ENCODE measurements at places on chromosomes 16 and 17. TPM values are rescaled to one million over a fixed set of nuclear protein-coding genes. Genes with fewer than 3 reads are reported as not detected.
A peak's percentile ranks its signal among the peaks of the same experiment; 100 is the strongest.

The GAST gene
- total RNA-seq, result not detected

The CASKIN2 gene
- total RNA-seq, result 0.80 TPM

The RGS11 gene
- not detected for total RNA-seq

The ANKRD40CL gene
- not detected for total RNA-seq

The GNG13 gene
- total RNA-seq, result not detected

The DCTN5 gene
- 86.6 TPM for total RNA-seq

The FBXW10B gene
- not detected for total RNA-seq

The CDRT4 gene
- total RNA-seq, result 0.40 TPM

The CBX8 gene
- total RNA-seq, result 6.7 TPM

The TMEM88 gene
- total RNA-seq, result 0.69 TPM

The SLC5A11 gene
- not detected for total RNA-seq

DNA sequence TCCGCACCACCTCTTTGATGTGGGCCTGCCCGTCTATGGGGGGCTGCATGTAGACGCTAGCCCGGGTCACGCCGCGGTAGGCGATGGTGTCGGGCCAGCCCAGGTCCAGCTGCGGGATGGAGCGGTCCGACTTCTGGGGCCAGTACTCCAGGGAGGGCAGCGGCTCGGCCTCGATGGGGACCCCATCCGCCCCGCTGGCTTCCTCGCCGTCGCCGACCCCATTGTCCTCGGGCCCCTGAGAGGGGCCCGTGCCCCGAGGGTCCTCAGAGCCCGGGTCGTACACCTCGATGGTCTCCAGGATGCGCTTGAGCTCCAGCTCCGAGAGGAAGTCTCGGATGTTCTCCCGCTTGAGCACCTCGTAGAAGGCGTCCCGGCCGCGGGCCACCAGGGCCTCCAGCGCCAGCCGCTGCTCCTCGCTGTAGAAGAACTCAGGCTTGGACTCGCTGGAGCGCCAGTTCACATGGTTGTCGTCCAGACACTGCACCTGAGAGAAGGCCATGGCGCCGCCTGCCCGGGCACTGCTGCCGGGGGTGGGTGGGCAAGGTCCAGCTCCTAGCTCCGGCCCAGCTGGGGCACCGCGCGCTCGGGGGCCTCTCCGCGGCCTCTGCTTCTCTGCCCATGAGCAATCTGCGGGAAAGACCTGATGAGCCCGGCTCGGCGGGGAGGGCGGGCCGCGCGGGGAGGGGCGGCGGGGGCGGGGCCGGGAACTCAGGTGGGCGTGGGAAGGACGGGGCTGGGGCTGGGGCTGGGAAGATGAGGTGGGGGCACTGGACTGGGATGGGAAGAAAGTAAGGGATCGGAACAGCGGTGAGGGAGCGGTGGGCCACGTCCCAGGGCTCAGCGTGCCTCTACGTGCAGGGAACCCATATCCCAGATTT is 782 bp downstream of the FAM83G start:
- no peak for DNase-seq
- peaks cover 25% of the 10 kb centered on the region for H3K4me1 ChIP-seq
- H3K27ac ChIP-seq, result peak overlapping the region; percentile 49
- H3K4me3 ChIP-seq, result peak overlapping the region; percentile 88
- H3K36me3 ChIP-seq, result peaks cover 3% of the 10 kb centered on the region

GRCh38 chr16:5845046-5845445 is 747.5 kb upstream of the EEF2KMT start:
- no peak overlapping the region for H3K4me3 ChIP-seq
- H3K27me3 ChIP-seq, result no peaks in the 10 kb centered on the region
- H3K27ac ChIP-seq, result no peak overlapping the region
- H3K4me1 ChIP-seq, result no peaks in the 10 kb centered on the region

DNA sequence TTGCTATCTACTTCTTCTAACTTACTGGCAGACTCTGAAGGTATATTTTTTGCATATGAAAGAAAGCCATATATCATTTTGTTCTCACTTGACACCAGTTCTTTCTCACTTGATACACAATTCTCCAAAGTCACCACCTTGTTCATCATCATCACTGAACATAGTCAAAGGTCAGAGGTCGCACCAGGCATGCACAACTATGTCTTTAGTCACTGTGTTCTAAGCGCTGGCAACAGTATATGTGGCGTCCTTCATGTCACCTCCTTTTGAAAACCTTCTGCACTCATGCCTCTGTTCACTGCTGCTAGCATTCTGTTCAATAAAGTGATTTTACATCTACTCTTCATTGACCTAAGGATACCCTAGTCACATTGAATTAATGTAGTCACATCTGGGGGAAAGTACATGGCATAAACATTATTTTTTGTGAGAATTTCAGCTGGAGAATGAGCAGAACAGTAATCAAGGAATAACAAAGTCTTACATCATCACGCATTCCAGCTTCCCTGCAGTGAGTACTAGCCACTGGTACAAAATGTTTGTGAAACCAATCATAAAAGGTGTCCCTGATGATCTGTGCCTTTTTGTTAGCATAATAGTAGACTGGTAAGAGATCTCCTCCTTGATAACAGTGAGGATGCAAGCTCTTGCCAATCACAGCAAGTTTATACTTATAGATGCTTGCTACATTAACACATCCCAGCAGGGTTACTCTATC is 20.5 kb upstream of the TBX4 start:
- H3K27ac ChIP-seq, result no peak overlapping the region
- no peak for DNase-seq
- no peaks in the 10 kb centered on the region for H3K36me3 ChIP-seq
- H3K4me3 ChIP-seq, result no peak overlapping the region
- H3K4me1 ChIP-seq, result no peaks in the 10 kb centered on the region

DNA sequence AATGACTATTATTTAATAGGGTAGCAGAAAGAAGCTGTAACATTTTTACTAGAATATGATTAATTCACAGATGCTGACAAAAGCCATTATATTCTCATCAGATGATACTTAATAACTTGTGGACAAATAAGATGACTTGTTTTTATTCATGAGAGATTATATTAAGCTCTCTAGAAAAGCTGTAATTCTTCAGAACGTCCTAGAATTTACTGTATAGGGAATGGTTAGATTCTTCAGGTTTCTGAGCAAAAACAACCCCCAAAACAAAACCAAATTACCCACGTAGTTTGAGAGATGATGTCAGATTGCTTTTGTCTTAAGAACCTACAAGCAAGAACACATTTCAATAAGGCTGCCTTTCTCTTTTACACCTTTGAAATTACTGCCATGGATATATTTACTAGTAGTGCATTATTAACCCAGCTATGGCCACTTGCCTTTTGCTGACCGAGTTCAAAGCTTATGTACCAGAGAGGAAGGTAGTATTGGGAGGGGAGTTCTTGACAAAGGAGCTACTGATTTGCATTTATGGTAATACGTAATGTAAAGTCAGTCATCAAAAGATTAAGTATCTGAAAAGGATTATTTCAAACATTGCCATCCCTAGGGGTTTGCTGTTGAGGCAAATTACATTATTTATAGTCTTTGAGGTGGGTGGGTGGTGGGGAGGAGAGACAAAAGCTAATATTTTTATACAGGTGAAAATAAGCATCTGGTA is 51.7 kb downstream of the NLK start:
- H3K27ac ChIP-seq, result no peak overlapping the region
- DNase-seq, result no peak
- peaks cover 10% of the 10 kb centered on the region for H3K4me1 ChIP-seq

DNA sequence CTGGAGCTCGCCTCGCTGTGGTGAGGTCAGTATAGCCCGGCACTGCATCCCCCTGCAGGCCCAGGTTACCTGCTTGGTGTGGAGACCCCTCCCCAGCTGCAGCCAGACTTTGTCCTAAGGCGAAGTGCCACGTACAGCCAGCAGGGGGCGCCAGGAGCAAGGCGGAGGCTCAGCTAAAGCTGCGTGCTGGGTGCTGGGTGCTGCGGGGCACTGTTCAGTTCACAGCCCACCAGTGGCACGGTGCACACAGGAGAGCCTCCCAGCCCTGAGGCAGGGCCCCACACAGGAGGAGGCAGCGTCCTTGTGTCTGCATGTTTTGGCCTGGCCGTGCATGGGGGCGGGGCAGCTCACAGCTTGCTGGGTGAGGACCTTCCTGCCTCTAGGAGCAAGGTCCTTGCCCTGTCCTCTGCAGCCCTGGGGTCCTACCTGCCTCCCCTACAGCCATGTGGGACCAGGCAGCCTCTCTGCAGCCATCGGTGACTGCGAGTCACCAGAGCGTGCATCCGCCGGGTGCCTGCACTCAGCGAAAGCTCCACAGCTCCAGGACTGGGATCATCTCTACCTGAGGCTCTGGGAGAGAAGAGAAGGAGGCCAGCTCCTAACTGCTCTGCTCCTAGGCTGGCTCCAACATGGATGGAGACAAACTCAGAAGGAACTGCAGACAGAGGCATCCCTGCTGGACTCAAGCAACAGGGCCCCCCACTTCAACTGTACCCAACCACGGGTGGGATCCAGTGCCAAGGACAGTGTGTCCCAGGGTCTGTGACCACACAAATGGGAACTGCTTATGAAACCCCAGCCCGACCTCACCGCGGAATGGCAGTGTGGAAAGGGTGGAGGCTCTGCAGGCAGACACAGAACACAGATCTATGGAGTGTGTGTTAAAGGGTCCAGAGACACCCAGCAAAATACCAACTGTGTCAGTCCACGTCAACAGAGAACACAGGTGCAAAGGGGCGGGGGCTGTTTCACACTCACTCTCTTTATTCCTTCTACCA is 19.0 kb downstream of the SLC7A5 start:
- H3K27ac ChIP-seq, result peak overlapping the region; percentile 10
- H3K36me3 ChIP-seq, result peaks cover 58% of the 10 kb centered on the region
- no peak for DNase-seq
- H3K4me3 ChIP-seq, result no peak overlapping the region

- peaks cover 13% of the 10 kb centered on the region for H3K4me1 ChIP-seq
- H3K27ac ChIP-seq, result no peak overlapping the region
- no peak for DNase-seq
- H3K4me3 ChIP-seq, result no peak overlapping the region
- H3K27me3 ChIP-seq, result no peaks in the 10 kb centered on the region
Observed at GRCh38 chr17:78450696-78451345, 72.4 kb downstream of the PGS1 start.

- DNase-seq, result no peak
- H3K4me1 ChIP-seq, result no peaks in the 10 kb centered on the region
- peaks cover 32% of the 10 kb centered on the region for H3K36me3 ChIP-seq
Observed at GRCh38 chr16:24125214-24125613, 130.9 kb upstream of the CACNG3 start.

DNA sequence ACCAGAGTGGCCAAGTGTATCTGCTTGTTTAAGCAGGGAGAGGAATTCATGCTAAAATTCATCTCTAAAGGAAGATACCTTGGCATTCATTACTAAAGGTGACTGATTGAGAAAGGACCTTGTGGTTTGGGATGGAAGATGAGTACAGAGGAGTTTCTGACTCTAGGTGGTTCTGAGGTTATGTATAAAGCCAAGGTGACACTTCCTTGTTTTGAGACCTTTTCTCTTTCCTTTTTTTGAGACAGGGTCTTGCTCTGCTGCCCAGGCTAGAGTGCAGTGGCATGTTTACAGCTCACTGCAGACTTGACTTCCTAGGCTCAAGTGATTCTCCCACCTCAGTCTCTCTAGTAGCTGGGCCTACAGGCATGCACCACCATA is 9.1 kb downstream of the ABHD15 start:
- H3K4me1 ChIP-seq, result peaks cover 45% of the 10 kb centered on the region
- H3K4me3 ChIP-seq, result no peak overlapping the region
- no peak overlapping the region for H3K27ac ChIP-seq
- H3K27me3 ChIP-seq, result no peaks in the 10 kb centered on the region
- H3K36me3 ChIP-seq, result peaks cover 3% of the 10 kb centered on the region
- no peak for DNase-seq

DNA sequence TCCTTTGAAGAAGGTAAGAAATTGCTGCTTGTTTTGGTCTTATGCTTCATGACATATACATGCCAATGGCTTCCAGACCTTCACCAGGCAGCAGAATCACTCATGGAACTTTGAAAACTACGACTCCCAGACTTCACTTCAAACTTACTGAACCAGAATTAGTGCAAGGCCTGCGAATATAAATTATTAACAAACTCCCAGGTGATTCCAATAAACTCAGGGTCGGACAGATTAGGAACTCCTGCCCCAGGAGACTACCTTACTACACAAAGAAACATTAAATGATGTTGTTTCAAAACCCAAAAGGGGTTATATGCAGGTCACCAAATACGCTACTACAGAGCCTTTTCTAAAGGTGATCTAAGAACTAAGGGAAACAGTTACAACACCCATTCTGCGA is 20.4 kb downstream of the PSME3IP1 start:
- peaks cover 19% of the 10 kb centered on the region for H3K4me1 ChIP-seq
- H3K27ac ChIP-seq, result no peak overlapping the region
- peaks cover 38% of the 10 kb centered on the region for H3K36me3 ChIP-seq
- no peak overlapping the region for H3K4me3 ChIP-seq
- no peaks in the 10 kb centered on the region for H3K27me3 ChIP-seq
- no peak for DNase-seq

GRCh38 chr17:27518048-27518447 is 61.8 kb downstream of the KSR1 start:
- no peaks in the 10 kb centered on the region for H3K27me3 ChIP-seq
- H3K4me1 ChIP-seq, result peaks cover 36% of the 10 kb centered on the region
- H3K36me3 ChIP-seq, result peaks cover 1% of the 10 kb centered on the region

DNA sequence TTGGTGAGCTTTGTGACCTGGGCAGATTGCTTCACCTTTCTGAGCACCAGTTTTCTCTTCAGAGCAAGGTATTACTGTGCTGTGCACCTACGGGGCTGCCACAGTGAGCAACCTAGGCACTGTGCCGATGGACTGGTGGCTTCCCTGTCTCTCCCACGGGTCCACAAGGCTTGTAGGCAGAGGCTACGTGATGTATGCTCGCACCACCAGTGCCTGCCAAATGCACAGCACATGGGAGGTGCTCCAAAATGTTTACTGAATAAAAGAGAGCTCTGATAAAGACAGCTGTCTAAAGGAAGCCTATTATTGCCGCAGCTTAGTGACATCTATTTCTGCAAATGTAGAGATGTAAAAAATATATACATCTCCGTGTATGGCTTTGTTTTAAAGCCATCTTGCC is 139.2 kb downstream of the CDK5R1 start:
- DNase-seq, result no peak
- no peaks in the 10 kb centered on the region for H3K27me3 ChIP-seq
- no peak overlapping the region for H3K27ac ChIP-seq
- H3K4me3 ChIP-seq, result no peak overlapping the region
- H3K4me1 ChIP-seq, result no peaks in the 10 kb centered on the region

DNA sequence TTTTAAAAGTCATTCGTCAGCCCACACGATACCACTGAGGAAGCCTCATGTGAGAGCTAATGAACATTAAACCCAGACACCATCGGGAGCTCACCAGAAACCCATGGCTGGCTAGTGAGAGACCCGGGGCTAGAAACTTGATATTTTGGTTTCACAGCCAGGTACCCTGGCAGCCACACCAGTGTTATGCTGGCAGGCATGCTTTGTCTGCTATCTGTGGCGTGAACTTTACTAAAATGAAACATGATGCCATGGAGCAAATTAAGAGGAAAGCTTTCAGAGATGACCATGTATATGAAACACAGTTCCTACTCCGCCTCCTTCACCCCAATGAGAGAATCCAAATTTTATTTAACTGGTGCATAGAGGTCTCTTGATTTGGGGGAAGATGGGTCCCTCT is 291.2 kb downstream of the IRX3 start:
- H3K4me1 ChIP-seq, result no peaks in the 10 kb centered on the region
- no peak overlapping the region for H3K27ac ChIP-seq
- H3K4me3 ChIP-seq, result no peak overlapping the region
- no peaks in the 10 kb centered on the region for H3K27me3 ChIP-seq

Measured in GM12878 (cell line).